ENCODE measurements at places on chromosomes 12 and 14.

- DNase-seq, result peak; percentile 44
These were observed 8.2 kb upstream of the HOXC6 start for GRCh38 chr12:54019924-54020590.

GRCh38 chr12:108812324-108812723, 45.1 kb downstream of the SSH1 start:
- no peak for DNase-seq

DNA sequence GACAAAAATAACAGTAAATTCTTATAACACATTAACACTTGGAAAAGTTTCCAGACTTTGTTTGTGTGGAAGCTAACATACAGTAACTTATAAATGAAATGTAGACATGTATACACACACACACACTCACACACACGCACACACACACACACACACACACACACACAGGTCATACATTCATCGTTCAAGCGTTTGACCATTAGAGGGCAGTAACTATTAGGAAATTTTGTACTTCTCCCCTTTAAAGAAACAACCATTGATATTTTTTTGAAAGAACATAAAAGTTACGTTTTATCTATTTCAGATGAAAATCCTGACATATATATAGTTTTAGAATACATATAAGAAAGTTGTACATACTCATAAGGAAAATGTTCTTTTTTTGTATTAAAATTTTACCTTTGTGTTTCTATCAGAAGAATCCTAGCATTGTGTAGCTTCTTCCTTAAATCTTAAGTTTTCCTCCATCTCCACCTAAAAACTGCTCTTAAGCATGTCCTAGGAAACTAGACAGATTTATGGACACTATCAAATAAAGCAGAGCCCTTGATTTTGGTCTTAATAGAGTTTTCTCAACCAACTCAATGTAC, 29.0 kb downstream of the PTPRQ start:
- no peak for DNase-seq

- DNase-seq, result no peak
These were observed 841.1 kb downstream of the NRXN3 start for GRCh38 chr14:79011091-79011919.

DNA sequence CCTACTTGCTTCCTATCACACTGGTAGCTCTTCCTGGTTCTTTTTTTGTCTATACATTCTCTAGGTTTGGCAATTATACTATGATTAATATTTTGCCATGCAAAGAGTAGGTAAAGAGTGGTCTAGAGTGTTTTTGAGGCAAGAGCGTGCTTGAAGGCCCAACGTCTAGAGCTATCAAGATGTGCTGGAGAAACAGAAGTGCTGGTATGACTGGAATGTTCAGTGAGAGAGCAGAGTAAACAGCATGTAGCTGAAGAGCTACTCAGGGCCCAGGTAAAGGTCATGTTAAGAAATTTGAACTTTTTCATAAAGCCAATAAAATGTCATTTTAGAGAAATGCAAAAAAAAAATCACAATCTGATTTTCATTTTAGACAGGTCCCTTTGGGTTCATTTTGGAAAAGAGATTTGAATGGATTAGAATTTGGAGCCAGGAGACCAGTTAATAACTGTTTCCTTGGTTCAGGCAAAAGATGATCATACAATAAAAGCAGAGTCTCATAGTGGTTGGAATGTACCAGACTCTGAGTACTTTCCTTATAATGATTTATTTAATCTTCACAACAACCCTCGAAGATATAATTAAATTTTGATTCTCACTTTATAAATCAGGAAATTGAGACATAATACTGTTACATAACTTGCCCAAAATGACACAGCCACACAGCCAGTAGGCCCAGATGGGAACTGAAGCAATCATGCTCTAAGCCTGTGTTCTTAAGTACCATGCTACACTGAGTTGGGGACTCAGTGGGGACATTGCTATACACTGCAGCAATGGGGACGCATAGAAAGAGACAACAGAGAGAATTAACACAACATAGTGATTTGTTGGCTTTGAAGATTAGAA, 350.1 kb downstream of the NELL2 start:
- DNase-seq, result no peak

GRCh38 chr12:11716794-11717518, 67.5 kb downstream of the ETV6 start:
- DNase-seq, result no peak

DNA sequence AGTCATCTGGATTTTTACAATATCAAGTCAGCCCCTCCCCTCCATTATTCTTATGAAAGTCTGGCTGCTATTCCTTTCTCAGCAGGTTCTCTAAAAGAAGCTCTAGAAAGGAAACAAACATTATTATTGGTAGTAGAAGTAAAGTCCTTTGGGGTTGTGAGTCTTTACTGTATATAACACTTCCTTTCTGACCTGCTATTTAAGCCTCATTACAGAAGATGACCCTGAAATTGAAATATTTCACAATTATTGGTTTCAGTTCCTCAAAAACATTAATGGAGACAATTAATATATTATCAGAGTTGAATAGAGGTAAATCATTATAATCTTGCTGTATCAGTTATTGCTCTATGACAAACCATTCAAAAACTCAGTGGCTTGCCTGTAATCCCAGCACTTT, 19.3 kb downstream of the PLEKHA5 start:
- no peak for DNase-seq

- DNase-seq, result peak; percentile 49
These were observed 190.2 kb upstream of the SLC38A2 start for GRCh38 chr12:46562625-46563225.

GRCh38 chr12:20946732-20947131, 136.2 kb downstream of the SLCO1B3 start:
- no peak for DNase-seq

DNA sequence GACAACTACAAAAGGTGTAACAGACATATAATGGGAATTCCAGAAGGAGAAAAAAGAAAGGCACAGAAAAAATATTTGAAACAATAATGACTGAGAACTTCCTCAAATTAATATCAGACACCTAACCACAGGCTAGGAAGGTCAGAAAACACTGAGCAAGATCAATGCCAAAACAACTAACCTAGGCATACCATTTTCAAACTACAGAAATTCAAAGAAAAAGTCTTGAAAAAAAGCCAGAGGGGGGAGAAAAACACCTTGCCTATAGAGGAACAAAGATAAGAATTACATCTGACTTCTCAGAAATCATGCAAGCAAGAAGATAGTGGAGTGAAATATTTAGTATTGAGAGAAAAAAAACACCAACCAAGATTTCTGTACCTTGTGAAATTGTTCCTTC, 77.8 kb downstream of the RIN3 start:
- no peak for DNase-seq

DNA sequence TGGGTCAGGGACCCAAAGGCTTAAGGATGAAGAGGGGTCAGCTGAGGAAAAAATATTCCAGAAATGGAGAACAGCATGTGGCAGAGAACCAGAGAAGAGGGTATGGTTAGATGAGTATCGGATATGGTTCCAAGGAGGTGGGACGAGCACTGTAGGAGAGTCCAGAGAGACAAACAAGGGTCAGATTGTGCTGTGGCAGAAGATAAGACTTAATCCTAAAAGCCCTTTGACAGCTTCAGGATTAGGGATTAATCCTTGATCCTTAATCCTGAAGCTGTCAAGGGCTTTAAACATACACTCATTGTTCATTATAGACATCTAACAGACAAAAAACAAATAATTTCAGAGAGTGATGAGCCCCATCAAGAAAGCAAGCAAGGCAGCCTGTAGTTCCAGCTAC, 124.0 kb downstream of the SPTSSA start:
- DNase-seq, result no peak

DNA sequence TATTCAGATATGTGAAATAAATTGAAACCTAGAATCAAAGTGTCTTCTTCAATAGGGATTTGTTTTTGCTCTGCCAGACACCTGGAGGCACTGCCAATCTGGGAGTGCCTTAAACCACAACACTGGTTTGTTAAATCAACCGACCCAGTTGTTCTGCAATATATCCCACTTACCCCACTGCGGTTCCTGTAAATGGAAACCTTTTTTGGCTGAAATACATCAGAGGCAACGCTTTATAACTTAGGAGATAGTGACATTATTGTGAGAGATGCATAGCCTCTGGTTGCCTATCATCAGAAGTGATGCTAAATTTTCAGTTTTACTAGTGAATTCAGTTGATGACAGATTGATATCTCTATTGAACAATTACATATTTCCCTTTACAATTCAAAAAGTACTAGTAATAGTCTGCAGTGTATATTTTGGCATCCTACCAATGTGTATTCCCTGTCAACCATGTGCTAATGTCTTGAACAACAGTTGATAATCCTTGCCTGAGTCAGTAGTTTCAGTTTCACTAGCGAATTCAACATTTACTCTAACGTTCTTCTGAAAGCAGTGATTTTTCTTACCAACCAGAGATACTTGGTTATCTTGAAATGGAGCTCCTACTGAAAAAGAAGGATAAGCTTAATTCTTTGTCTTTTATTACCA, 30.5 kb downstream of the PPP2R5C start:
- DNase-seq, result no peak

DNA sequence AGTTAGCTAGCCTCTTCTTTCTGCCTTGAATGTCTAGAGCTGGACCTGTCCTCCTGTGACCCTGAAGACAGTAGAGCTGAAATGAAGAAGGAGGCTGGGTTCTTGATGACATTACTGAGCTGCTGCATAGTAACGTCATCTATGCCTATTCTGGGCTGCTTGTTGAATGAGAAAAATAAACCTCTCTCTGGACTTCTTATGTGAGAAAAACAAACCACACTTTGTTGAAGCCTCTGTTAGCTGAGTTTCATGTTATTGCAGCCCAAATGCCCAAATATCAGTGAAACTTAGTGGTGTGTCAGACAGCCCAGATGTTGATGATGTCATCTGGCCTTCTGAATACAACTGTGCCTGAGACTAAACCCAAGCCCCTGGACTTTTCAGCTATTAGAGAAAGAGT, 67.0 kb upstream of the MAX start:
- no peak for DNase-seq

DNA sequence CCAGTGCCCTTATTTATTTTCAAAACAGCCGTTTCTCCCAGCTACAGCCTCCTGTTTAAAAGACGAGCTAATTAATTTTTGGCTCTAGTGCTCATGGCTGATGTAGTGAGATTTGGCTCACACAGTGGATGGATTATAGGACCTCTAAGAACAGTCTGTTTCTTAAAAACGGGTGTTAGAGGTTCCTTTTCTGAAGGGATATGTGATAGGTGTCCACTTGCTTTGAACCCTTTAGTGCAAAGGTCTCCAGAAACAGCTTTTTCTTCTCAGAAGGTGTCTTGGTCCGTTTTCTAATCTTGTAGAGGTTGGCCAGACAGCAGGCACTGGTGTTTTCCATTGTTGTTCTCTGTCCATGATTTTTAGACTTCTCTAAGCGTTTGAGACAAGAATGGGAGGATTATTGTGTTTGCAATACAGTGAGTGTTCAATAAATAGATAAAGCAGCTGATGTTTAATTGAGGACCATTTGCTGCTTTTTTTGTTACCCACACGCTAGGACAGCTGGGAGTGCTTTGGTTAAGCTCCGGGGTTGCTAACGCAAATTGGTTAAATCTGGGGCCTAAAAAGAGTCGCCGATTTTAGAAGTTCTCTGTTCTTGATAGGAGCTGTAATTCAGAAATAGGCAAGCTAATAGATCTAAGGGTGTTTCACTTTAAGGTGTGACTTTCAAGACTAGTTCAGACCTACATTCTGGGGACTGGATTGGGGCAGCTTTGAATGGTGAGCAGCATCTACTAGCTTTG, 1.0 kb downstream of the BORCS5 start:
- DNase-seq, result no peak

DNA sequence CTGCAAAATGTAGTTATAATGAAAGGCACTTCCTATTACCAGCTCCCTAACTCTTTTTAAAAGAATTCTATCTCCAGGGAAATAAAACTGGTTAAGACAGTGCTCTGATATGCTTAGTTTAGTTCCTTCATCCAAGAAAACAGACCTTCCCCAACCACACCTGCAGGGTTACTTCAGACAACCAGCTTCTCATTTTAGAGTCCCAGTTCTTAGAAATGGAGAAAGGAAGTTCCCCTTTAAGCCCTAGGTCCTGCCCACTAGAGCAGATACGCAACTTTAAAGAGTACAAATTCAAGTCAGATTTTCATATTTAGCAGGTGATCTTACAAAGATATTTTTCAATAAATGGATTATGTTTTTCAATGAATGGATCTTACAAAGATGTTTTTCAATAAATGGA, 4.4 kb upstream of the WSB2 start:
- DNase-seq, result no peak

DNA sequence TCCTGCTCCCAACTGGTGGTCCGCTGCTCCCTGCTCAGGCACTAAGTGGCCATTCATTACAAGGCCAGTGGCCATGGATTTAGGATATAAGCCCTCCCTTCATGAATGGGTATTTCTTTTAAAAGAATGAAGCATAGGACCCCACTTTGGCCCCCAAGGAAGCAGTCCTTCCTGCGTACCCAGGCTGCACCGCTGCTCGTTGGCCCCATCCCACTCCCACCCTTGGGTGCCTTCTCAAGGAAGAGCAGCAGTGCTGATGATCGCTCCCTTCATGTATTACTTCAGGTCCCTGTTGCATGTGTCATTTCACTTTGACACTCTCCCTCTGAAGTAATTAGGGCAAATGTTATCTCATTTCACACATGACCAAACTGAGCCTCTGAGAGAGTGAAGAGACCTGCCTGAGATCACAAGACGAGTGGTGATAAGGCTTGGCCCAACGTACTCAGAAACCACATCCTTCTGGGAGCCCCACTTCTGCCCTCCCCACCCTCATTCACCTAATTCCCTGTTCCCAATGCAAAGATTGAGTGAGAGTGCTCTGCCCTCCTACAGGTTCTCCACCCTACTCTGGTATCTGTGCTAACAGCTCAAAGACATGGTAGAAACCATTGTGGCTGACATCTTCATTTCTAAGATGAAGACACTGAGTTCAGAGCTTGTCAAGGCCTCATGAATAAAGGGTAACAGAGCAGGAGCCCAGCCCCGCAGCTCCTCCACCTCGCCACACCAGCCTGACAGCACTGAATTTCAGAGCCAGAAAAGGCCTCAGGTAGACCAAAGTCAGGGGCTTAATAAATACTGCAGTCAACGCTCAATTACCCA, 10.3 kb upstream of the KRT2 start:
- no peak for DNase-seq
